IMR-90 (cell line): ENCODE measurements at places on chromosomes 2 and 18. TPM values are rescaled to one million over a fixed set of nuclear protein-coding genes. Genes with fewer than 3 reads are reported as not detected.

DNA sequence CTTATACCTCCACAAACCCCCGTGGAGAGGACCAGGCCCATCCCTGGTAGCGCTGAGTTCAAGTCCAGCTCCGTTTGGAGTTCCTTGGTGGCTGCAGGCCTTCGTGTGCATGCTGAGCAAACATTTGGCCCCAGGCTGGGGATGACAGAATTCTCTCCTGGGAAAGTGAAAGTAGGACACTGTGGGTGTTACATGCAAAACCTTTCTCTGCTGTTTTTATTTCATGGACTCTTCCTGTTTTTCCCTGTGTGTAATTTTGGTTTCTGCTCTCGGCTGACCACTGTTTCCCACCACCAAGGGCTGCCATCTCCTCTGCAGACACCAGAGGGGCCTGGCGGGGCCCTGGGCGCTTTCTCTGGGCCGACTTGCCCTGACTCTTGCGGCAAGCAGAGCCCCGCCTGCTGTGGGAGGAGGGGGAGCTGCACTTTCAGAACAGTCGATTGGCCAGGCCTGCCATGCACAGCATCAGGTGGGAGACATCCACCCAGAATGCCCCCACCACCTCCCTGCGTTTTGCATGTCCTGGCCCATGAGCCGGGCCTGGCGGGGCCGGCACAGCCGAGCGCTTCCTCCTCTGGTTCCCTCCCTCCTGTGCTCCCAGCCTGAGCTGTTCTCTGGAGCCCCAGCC lies 102.4 kb downstream of the CABLES1 start:
- DNase-seq = peak; percentile 41

C2orf78 gene
- not detected in 2 replicates for total RNA-seq

XIRP2 gene
- total RNA-seq = 0.18 and 0.28 TPM in 2 replicates

GRCh38 chr2:67165523-67165990 lies 231.6 kb upstream of the ETAA1 start:
- no peak for DNase-seq

DNA sequence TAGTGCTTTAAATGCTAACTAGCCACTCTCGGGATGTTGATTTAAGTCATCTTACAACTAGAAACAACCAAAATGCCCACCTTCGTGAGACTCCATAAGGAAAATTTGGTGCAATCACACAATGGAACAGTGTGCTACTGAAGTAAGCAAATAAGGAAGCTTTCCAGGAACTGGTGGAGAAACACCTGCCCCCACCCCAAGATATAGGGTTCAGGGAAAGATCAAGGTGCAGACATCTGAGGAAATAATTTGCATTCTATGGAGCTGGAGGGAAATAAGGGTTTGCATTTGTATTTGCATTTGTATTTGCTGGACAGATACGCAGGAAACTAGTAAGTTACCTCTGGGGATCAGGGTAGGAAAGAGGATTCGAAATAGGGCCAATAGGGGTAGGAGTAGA lies 90.9 kb downstream of the ACAA2 start:
- DNase-seq = no peak

DNA sequence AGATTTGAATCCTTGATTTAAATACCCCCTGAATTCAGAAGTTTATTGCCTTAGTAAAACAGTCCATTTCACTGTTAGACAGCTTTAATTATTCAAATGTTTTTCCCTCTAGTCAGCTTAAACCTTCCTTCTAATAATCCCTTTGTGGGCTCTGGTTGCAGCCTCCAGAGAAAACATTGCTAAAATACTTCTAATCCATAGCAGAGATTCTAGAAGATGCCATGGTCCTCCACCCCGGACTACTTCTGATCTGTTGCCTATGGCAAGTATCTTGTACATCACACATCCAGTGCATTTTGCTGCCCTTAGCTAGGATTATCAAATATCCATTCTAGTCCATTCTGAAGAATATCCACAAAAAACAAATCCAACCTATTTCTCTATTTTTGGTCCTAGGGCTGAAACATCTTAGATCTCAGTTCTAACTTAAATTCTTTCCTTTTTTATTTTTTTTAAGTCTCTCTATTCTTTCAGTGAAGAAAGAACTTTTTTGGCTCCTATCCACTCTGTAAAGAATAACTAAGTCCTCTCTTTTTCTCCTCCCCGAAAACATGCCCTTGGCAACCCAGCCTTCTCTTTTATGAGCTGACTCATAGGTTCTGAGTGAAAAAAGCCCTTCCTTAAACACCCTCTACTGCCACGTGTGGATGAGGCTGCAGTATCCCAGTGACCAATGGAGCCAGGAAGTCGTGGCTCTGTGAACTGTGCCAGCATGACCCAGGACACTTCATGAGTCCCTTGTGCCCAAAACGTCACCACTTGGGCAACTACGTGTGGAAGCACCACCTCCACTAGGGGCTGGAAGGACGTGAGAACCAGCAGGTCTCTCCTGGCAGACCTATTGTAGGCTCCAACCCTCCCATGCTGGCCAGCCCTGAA lies 349.8 kb downstream of the TNS1 start:
- DNase-seq = peak; percentile 89

- no peak for DNase-seq
These were observed 140.4 kb downstream of the MTX2 start for GRCh38 chr2:176409671-176410070.

DNA sequence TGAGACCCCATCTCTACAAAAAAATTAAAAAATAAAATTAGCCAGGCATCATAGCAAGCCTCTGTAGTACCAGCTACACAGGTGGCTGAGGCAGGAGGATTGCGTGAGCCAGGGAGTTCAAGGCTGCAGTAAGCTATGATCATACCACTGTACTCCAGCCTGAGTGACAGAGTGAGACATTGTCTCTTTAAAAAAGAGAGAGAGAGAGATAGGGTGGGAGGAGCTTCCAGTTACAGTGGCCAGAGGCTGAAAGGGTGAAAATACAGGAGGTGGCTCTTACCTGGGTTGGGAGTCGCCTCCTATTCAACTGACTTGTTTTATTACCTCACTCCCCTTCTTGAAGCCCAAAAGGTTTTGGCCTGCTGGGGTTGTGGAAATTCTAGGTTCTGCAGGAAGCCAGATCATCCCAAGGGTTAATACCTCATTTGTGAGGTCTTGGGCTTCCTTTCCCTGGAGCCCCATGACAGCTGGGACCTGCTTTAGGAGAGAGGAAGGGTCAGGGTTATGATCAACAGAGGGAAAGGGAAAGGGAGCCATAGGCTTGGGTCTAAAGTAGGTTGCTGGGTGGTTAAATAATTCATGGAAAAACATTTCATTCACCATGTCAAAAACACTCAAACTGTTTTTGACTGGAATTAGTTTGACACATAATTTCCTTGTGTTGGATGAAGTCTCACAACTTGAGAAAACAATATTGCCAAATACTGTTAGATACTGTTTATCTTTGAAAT lies 17.4 kb downstream of the DYNC2LI1 start:
- no peak for DNase-seq

STARD6 gene
- 0.28 TPM in 1 of 2 replicates, not detected in the other for total RNA-seq

- no peak for DNase-seq
These were observed 610.0 kb downstream of the KCNJ3 start for GRCh38 chr2:155308367-155309009.

ANKRD44 gene
- 11.7 and 15.6 TPM in 2 replicates for total RNA-seq

DNA sequence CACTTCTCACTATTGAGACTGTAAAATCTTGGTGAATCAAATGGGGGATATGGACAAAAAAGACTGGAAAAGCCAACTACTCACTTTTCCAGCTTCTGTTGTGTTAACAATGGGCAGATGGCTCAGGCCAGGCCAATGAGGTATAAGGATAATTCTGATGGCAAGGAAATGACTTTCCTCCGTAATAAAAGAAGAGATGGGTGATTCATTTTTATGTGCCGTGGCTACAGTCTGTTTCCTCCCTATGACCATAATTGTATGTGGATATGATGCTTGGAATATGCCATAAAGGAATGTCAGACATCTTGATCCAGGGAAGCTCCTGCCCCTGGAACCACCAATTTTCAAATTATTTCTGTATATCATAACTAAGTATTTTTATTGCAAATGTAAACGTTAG lies 406.8 kb downstream of the CCDC85A start:
- DNase-seq = no peak

CTDSP1 gene
- total RNA-seq = 17.5 and 19.7 TPM in 2 replicates

DNA sequence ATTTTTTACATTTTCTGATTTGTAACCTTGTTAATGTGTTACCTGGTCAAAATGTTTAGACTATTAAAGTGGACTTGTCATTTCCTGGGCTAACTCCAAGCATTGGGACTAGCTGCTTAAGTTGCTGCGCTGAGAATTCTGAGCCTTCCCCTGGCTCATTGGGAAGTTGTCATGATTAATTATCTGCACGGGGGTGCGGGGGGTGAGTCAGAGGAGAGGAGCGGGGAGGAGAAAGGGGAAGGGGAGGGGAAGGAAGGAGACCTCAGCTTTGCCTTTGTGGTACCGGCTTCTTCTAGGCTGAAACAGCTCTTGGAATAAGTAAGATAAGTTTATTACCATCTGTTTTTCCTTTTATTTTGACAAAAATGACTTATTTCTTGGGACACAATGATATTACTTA lies 52.9 kb upstream of the APCDD1 start:
- DNase-seq = peak; percentile 50

DNA sequence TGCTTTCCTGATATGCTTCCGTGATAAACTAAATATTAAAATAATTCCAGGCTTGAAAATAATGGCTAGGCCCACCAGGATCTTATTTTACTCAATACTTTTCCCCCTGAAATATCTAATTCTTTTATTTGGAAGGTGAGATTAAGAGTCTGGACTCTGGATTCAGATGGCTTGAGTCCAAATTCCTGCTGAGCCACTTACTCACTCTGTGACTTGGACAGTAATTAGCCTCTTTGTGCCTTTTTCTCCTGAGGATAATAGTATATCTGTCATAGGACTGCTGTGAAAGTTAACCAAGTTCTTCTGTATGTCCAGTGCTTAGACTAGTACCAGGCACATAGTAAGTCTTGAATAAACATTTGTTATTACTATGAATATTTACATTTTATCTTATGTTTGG lies 127.3 kb upstream of the ERBB4 start:
- no peak for DNase-seq

DNA sequence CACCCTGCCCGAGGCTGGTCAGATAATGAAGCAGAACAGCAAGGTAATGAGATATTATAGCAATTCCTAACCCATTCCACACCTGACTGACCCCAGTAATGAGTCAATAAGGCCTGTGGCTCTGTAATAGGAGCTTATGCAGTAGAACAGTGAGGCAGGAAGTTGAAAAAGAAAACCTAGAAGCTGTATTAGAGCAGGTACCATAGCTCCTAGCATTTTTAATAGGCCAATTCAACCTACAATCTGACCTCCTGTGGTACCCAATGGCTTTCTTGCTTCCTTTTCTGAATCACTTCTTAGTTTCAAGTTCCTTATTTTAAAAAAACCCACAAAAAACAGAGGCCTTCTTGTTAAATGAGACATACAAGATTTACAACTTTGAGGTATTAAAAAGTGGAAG lies 43.6 kb upstream of the MAP2 start:
- DNase-seq = no peak

CDH2 gene
- 105 and 111 TPM in 2 replicates for total RNA-seq

SCG2 gene
- 0.36 and 0.56 TPM in 2 replicates for total RNA-seq

GRCh38 chr18:56652802-56653201 lies 1.6 kb downstream of the WDR7 start:
- DNase-seq = no peak

DCAF17 gene
- 13.1 and 22.8 TPM in 2 replicates for total RNA-seq

EPAS1 gene
- total RNA-seq = 21.9 and 40.7 TPM in 2 replicates

GRCh38 chr2:216665242-216665641 lies 30.1 kb downstream of the IGFBP5 start:
- no peak for DNase-seq

ARHGAP25 gene
- 0.28 and 0.36 TPM in 2 replicates for total RNA-seq

DNA sequence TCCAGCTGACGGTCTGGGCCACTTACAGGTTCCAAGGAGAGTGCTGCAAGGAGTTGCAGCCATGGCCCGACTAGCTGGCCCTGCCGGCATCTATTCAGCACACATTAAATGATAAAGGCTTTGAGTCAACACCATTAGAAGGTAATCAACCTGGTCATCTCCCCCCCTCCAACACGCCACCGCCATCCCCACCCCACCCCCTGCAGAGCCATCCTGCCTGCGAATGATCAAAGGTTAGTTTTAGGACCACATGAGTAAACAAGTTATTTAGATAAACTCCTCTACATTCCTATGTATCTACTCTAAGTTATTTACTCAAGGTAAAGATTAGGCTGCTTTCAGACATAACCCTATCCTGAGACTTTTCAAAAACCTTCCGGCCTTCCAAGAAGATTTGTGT lies 349.3 kb upstream of the SLC39A10 start:
- DNase-seq = no peak

DNA sequence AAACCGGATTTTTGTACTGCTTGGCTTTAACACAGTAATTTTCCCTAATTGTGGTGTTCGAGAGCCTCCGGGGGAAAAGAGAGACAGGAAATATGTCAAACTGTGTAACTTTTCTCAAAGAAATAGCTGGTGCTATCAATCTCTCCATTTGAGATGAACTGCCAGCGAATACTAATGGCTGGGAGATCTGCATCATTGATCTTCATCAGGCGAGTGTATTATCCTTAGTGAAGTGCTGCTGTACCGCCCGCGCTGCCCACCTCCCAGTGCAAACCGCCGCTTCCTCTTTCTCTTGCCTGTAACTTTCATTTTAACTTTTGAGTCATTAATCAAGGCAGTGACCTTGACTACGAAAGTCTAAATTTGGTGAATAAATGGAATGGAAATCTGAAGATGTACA lies 246.1 kb upstream of the ST6GAL2 start:
- DNase-seq = no peak

SAG gene
- not detected in 2 replicates for total RNA-seq

DNA sequence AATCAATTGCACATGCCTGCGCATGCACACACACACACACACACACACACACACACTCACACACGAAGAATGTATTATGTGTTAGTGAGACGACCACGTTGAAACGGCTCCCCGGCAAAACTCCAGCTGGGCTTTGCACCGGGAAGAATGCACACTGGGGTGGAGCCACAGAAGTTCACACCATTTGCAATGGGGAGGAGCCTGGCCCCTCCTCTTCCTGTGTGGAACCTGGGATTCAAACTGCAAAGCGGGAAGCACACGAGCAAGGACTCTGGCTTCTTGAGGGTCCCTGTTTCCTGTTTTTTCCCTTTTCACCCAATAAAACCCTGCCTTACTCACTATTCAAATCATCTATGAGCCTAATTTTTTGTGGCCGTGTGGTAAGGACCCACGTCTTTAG lies 304.0 kb upstream of the TMEFF2 start:
- DNase-seq = no peak

AGXT gene
- total RNA-seq = not detected in 2 replicates

GRCh38 chr2:1740716-1741589 lies 3.4 kb downstream of the PXDN start:
- no peak for DNase-seq

LAMA1 gene
- 10.9 and 11.4 TPM in 2 replicates for total RNA-seq

DNA sequence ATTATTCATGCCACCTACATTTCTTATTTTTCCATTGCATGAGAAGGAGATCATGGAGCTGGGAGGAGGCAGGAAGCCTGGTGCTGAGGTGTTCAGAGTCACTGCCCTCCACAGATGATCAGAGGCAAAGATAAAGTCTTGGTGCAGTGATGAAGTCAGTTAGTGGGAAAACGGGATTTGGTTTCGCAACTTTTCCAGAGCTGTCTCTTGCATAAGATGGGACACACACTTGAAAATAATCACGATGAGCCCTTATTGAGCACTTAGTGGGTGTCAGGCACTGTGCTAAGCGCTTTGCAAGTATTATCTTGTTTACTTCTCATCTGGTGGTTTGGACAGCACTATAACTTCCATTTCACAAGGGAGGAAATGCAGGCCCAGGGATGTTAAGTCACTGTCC lies 222.1 kb upstream of the SMAD2 start:
- no peak for DNase-seq
